ENCODE measurements at places on chromosomes 4 and X. TPM values are rescaled to one million over a fixed set of nuclear protein-coding genes. Genes with fewer than 3 reads are reported as not detected.

The TCEAL5 gene
- total RNA-seq = not detected

The STATH gene
- not detected for total RNA-seq

- peak; percentile 84 for DNase-seq
Observed at GRCh38 chr4:184745831-184746795, 12.2 kb upstream of the CENPU start.

The TGIF2LX gene
- total RNA-seq = not detected

The RTL5 gene
- total RNA-seq = 1.6 TPM

DNA sequence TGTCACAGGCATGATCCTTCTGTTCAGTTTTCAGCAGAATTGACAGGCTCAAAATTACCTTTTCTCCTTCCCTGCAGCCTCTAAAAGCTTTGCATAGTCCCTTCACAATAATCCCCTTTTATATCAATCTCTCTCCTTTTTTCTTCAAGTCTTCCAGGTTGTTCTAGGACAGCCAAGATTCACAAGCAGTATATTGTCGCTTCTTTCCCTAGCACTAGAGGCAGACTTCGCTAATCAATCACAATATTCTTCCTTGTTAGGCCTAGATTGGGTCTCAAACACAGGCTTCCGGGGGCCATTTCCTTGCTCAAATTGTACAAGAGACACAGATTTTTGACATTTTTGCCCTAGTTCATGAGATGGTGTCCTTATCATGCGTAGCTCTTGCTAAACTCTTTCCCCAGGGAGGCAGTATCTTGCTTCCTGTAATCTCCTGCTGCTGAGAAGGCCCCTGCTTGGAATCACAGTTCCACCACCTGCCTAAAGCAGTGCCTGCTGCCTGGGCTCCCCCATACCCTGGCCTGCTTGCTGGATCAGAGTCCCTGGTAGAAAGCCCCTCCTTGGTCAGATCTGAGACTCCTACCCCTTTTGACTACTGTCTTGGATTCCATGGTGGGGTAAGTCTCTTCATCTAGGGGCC, 57.3 kb downstream of the DMP1 start:
- no peak for DNase-seq

- peak; percentile 9 for DNase-seq
Observed at GRCh38 chr4:1187182-1187581, 14.8 kb upstream of the SPON2 start.

DNA sequence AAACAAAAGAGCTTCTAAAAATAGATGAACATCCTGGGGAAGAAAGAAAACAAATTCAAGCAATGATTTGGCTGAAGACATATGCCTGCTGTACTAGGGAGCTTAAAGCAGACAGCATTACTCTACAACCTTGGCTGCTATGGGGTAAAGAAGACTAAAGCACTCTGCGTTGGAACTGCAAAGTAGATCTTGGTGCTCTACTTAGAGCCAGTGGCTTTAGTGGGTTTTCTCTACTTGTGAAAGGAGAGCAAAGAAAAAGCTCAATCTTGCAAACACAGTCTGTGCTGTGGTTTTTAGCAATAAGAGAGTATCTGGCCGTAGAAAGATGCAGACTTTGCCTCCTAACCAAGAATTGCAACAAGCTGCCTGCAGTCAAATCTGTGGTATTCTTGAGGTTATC, 334.7 kb upstream of the NDST3 start:
- no peak for DNase-seq

GRCh38 chr4:148017801-148018200, 285.9 kb downstream of the ARHGAP10 start:
- peak; percentile 28 for DNase-seq

GRCh38 chrX:51837921-51838320, 55.5 kb upstream of the MAGED1 start:
- peak; percentile 32 for DNase-seq

The SHROOM2 gene
- total RNA-seq = 9.9 TPM
